ENCODE measurements at places on chromosomes 12 and 14.

- DNase-seq: peak; percentile 35
These were observed 162.1 kb downstream of the TMTC2 start for GRCh38 chr12:82848845-82849244.

DNA sequence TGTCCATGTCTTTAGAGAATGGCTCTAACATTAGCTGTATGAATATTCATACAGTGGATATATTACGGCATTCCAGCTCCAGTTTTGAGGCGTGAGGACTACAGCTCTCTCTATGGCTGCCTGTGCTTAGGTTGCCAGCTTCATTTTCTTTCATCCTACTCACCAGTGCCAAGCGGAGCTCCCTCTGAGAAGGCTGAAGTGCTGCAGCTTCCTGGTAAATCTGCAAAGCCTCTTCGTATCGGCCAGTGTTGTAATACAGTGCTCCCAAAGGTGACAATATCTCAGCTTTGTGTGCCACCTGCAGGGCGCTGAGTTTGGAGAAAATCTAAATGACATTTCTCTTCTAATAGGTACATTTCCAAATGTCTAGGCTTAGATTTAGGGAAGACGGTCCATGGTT is 19.8 kb upstream of the OVCH1 start:
- DNase-seq: no peak

GRCh38 chr12:124194264-124194892 is 100.5 kb upstream of the RFLNA start:
- DNase-seq: no peak

- DNase-seq: peak; percentile 87
These were observed 78.0 kb downstream of the B4GALNT3 start for GRCh38 chr12:537772-538171.

GRCh38 chr12:52648012-52648550 is 3.9 kb downstream of the KRT2 start:
- DNase-seq: no peak

- DNase-seq: no peak
These were observed 97.8 kb downstream of the BCL11B start for GRCh38 chr14:99174081-99174769.

- DNase-seq: peak; percentile 79
These were observed 1.3 kb downstream of the ZC3H10 start for GRCh38 chr12:56119361-56119796.

DNA sequence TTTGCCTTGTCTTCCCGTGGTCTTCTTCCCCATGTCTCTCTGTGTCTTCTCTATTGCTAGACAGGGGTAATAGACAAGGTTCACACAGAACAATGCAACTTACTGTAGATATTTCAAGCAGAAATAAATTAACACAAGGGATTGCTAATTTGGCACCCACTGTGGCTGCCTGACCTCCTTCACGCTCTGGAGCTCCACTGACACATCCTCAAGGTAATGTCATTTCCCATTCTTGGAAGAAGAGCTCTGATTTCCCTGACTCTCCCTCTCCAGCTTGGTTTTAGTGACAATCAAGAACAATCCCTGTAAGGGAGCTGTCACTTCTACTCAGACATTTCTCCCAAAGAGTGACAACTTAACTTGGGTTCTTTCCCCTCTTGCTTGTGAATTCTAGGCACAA is 105.4 kb upstream of the NAP1L1 start:
- no peak for DNase-seq

GRCh38 chr12:65335981-65336380 is 57.5 kb downstream of the MSRB3 start:
- DNase-seq: no peak

DNA sequence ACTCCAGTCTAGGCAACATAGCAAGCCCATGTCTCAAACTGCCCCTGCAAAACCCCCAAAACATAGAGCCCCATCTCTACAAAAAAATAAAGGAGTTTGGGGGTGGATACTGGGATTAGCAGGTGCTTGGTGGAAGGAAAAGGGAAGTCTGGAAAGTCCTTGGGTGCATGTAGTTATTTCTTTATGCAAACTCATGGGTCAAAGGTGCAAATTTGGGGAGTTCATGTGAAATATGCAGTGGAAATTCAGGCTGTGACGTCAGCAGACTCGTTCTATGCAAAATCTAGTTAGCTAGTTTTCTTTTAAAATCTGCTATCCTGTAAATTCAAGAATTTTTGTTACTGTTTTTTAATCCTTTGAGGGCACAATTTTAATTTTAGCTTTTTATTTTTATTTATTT is 51.3 kb downstream of the GNS start:
- DNase-seq: no peak

- peak; percentile 88 for DNase-seq
These were observed at the start of gene AHNAK2 for GRCh38 chr14:104977681-104978653. Gene AHNAK2 (minus strand): TSS chr14:104978374. CDS start chr14:104978237, 137 bp downstream.

DNA sequence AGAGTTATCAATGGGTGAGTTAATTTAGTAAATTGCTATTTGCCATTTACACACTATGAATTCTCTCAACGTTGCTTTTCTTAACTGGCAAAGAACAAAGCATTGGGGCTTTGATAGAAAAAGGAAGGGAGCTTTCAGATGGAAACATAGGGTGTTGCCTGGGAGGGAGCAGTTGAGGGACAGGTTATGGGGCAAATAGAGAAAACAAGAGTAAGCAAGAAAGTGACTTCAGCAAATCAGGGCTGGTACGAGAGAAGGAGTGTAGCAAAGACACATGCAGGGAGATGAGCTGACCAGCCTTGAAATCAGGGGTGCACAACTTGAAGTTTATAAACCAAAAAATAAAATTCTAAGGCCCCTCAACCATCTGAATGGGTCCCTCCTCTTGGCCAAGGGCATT is 15.7 kb downstream of the ESR2 start:
- DNase-seq: no peak

GRCh38 chr14:23723911-23724310 is 87.7 kb downstream of the DHRS2 start:
- no peak for DNase-seq

- no peak for DNase-seq
These were observed 8.7 kb downstream of the RFC5 start for GRCh38 chr12:118025168-118025567.

DNA sequence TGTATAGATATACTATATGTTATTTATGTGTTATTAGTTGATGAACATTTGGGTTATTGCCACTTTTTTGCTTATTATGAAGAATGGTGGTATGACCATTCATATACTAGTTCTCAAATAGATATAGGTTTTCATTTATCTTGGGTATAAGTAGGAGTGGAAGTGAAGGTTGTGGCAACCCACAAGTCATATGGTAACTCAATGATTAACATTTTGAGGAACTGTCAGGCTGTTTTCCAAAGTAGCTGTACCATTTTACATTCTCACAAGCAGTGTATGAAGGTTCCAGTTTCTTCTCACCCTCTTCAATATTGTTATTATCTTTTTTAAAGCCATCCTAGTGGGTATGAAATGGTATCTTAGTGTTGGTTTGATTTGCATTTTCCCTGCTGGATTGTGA is 19.0 kb upstream of the MSRB3 start:
- DNase-seq: no peak

DNA sequence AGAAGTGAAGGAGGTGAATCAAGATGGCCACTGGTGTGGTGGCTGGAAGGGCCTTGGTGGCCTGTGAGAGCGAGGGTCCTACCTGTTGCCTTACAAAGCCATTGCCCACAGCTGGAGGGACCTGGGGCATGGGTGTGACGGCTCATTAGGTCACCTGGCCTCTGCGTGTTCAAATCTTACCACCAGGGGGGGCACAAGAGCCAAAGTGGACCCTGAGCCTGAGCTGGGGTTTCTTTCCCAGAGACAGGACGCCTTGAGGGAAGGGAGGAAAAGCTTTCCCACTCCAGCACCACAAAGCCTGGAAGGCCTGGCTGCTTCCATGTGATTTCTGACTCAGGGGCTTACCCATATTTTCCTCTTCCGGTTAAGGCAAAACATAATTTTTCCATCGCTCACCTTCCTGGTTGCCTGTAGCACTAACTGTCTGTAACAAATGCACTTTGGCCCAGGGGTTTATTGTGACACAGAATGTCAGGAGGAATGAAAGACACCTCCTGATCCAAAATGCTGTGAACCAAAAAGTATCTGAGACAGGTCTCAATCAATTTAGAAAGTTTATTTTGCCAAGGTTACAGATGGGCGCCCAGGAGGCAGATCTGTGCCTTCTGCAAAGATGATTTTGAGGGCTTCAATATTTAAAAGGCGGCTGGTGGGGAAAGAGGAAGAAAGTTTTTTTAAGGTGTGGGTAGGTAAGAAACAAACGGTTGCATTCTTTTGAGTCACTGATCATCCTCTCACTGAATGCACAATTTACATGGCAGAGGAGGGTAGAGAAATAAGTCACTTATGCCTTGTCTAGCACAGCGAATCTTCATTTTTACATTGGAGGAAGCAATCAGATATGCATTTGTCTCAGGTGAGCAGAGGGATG is 4.3 kb upstream of the CD9 start:
- DNase-seq: peak; percentile 89

GRCh38 chr12:13090054-13090453 is 13.4 kb downstream of the GSG1 start:
- DNase-seq: no peak

- DNase-seq: no peak
These were observed 31.1 kb downstream of the ATF7 start for GRCh38 chr12:53594897-53595615.

GRCh38 chr14:92670160-92670559 is 78.3 kb downstream of the LGMN start:
- no peak for DNase-seq

GRCh38 chr12:201361-201760 is 12.6 kb downstream of the SLC6A12 start:
- DNase-seq: no peak

DNA sequence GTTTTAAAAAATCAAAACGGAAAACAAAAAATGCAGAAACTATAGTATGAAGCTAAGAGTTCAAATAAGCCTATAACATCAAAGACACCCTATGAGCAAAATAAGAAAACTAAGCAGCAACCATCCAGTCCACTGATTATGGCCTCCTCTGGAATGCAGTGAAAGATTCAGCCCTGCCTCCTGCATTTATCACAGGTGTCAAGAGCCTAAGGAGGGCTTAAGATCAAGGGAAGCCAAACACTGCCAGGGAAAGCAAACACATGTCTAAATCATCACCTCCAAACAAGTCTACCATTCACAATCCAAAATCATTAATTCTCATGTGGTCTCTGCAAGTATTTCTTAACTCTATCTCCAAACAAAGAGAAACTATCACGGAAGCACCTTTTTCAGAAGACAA is 28.4 kb downstream of the SARNP start:
- no peak for DNase-seq

DNA sequence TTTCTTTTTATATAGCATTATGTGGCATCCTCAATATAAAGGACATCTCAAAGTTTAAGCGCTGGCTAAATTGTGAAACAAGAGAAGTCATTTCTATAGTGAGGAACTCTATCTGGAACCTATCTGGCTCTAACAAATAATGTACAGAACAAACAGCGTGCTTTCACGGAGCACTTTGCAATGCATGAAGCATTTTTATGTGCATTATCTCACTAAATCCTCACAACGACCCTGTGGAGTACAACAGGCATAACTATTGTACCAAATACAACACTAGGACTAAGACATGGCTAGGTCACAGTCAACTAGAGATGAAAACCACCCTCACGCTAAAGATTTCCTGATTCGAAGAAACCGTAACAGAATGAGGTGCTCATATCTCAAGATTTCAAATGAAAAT is 8.6 kb downstream of the SPPL3 start:
- no peak for DNase-seq

DNA sequence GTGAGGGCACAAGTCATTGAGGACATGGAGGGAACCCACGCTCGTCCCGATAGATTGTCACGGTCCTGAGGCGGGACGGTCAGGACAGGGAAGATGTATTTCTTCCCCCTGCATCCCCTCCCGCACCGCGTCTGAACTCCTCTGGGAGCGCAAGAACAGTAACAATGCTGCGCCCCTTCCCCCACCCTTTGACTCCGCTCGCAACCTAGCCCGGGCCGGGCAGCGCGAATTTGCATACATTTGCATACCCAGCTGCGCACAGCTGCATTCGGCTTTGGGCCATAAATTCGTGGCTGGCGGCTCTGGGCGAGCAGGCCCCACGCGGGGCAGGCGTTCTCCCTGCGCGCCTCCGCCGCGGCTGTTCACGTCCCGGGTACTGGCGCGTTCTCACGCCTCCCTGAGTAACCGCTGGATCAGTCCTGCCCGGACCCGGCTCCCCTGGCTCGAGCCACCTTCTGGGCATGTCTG is 29.0 kb upstream of the SMUG1 start:
- no peak for DNase-seq

GRCh38 chr14:59631237-59631636 is 54.6 kb upstream of the CCDC175 start:
- DNase-seq: no peak

GRCh38 chr12:61871485-61871810 is 388.8 kb upstream of the USP15 start:
- no peak for DNase-seq

DNA sequence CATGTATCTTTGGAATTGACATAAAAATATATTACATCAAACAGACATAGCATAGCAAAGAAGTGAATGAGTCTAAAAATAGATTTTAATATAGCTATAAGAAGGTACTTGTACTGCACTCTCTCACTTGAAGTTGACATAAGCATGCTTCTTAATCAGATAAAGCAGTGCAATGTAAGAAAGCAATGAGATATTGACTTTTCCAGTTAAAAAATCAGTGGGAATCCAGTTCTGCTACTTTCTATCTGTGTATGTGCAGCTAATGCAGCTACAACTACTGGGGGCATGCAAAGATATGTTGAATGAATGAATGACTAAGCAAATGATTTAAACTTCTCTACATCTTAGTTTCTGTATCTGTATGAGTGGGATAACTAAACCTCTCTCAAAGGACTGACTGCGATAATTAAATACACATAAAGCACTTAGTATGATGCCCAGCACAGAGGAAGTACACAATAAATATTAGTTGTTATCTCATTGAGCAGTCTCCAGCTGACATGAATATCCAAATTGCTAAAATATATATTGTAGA is 10.3 kb downstream of the WASHC3 start:
- DNase-seq: no peak

DNA sequence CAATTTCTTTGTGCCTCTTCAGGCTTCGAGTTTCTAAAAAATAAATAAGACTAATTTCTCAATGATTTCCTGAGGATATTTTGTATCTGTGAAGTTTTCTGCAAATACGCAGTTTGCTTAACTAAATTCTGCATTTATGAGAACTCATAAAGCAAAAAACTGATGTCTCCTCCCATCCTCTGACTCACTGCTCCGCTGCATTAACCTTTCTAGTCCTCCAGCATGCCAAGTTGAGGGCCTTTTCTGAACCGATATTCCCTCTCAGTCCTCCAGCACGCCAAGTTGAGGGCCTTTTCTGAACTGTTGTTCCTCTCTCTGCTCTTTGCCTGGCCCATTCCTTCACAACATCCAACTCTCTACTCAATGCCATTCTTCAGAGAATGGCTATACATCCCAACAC is 3.2 kb downstream of the IPO8 start:
- DNase-seq: no peak

- DNase-seq: peak; percentile 44
These were observed 13.6 kb upstream of the GNG2 start for GRCh38 chr14:51846631-51847488.

DNA sequence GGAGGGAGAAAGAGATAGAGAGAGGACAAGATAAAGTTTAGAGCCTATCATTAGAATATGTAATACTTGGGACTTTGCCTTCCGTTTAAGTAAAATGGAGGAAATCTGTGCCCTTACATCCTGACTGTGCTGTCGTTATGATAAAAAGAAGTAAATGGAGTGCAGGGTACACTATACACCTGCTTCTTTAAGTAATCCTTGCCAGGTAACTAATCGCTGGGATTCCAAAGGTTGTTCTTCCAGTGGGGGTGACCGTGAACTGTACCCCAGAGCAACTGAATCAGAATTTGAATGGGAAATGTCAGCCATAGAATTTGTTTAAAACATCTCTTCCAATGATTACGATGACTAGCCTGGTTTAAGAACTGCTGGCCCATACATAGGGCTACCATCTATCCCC is 126.1 kb upstream of the EEA1 start:
- no peak for DNase-seq
